GM04503 (cell line): ENCODE measurements at places on chromosomes 12 and 14.

DNA sequence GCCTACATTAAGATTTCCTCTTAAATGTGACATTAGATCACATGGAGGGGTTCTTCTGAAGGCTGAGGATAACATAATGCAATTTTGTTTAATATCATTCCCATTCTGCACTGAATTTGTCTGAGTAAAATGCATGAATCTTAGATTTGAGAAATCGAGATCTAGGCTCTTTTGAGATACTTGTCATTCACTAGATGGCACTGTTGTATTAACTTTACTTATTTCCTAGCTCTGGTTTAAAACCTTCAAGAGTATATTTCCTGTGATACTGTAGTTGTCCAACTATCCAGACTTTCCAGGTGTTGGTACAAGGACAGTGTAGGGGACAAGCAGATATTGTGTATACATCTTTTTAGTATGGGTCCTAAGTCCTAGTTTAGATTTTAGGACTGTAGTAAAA, 91.7 kb upstream of the SEL1L start:
- no peak for DNase-seq

DNA sequence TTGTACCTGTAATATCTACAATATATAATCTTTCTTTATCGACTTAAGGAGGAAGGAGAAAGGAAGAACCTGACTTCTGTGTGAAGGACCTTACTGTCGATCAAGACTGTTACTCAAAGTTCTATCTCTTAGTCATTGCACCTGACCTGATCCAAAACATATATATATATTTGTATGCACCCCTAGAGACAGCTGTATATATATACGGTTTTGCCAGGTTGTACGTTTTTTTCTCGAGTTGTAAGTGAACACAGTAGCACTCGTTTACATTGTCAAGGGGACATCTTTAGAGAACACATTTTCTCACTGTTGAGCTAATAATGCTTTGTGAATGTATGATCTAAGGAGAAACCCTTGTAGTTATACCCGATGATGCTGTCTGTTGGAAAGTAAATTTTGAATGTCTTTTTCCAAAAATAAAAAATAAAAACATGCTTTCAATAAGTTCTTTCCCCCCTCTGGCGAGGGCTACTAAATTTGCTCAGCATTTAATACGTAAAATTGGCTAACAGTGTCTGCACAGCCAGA, 536 bp upstream of the SLC35E3 start:
- DNase-seq = no peak

DNA sequence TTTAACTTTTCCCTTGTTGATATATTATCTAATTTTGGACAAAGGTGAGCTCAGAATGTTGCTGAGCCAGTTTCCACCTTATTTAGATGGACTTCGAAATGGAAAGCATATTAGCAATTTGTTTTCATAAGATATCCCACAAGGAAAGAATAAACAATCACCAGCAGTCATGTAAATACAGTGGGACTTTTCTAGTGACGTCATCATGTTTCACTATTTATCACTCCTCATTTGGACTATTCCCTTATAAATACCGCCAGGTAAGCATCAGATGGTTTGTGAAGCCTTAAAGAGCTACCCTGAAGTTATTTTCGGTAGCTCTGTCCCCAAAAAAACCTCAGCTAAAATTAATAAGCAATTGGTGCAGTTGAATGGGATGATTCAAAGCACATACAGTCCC, 110.7 kb downstream of the PTPRR start:
- DNase-seq = no peak

DNA sequence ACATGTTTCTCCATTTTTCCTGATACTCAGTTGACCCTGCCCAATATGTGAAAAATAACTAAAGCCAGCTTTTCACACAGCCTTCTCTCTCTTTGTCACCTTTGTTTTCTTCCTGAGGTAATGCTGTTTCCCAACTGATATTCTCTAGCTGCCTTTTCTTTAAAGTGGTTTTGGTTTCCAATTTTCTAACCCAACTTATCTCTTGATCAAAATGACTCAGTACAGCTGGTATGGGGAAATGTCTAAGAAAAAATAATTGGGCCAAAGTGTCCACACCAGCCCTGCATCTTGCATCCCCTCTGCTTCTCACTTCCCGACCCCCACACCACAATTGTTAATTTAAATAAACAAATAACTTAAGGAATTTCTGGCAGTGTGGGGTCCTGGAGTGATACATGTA, 193.8 kb downstream of the SYT1 start:
- DNase-seq = no peak

DNA sequence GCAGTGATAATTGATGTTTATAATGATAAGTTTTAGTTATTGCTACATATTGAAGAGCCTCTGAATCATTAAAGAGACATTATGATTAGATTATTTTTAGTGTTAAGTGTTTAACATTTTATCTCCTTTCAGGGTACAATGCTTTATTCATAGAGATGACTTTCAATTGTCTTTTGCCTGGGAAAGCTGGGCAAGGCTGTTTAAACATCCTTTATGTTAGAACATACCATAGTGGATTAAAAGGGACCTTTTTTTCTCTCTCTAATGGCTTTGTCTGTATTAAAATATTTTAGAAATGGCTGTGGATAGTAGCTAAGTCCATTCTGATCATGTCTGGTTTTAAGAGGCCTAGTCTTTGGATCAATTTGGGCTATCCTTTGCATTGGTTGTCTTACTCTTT, 427.5 kb upstream of the MIS18BP1 start:
- DNase-seq = no peak

- DNase-seq = no peak
Observed at GRCh38 chr12:110906985-110907384, 13.4 kb downstream of the MYL2 start.

DNA sequence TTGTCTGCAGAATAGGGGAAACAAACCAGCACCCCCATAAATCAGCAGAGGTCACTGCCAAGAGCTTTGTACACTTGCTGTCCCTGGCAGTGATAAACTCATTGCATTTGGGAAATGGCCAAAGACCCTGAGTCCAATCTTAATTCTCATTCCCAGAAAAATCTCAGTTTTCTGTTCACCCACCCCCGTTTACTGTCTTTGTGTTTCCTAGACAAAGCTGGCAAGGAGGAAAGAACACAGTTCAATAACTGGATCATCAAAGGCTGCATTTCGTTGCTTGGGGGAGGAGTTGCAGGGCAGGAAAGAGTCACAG, 365.1 kb downstream of the DPF3 start:
- DNase-seq = no peak

- DNase-seq = no peak
Observed at GRCh38 chr12:111312708-111313107, 56.2 kb downstream of the PHETA1 start.

GRCh38 chr12:124833693-124834122, 30.0 kb downstream of the SCARB1 start:
- no peak for DNase-seq

DNA sequence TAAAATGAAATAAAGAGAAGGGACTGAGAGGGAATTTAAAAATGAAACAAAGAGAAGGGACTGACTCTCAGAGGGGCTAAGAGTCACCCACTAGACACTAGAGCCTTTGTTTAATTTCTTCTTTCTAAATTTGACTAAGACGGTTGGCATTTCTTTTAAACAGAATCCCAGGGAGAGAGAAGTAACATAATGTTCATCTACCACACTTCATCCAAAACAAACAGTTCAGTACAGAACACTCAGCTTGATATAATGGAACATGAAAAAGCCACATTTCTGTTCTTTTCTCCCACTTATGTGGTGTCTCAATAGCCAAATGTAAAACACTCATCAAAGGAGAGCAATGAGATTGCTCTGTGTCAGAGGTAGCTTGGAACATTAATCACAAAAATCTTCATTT, 10.1 kb upstream of the NT5DC3 start:
- DNase-seq = no peak

DNA sequence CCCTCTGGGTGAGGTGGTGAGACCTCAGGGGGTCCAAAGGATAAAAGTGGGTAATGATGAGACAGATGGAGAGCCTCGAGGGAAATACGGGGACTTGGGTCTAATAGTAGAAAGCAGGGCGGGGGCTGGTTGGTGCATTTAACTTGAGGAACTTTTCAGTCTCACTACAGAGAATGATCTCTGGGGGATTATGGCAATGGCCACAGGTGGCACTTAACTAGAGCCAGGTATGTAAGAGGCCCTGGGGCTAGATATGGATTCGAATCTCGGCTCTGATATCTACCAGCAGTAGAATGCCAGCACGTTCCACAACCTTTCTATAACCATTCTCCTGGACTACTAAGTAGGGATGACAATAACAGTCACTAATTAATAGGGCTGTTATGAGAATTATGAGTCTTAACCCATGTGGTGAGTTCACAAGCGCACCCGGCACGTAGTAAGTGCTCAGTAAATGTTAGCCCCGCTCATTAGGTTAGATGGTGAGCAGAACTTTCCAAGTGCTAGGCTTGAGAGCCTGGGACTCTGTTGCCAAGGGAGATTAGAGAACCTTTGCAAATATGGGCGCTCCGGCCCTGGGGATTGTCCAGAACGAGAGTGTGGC, 888 bp upstream of the PLXNC1 start:
- no peak for DNase-seq

DNA sequence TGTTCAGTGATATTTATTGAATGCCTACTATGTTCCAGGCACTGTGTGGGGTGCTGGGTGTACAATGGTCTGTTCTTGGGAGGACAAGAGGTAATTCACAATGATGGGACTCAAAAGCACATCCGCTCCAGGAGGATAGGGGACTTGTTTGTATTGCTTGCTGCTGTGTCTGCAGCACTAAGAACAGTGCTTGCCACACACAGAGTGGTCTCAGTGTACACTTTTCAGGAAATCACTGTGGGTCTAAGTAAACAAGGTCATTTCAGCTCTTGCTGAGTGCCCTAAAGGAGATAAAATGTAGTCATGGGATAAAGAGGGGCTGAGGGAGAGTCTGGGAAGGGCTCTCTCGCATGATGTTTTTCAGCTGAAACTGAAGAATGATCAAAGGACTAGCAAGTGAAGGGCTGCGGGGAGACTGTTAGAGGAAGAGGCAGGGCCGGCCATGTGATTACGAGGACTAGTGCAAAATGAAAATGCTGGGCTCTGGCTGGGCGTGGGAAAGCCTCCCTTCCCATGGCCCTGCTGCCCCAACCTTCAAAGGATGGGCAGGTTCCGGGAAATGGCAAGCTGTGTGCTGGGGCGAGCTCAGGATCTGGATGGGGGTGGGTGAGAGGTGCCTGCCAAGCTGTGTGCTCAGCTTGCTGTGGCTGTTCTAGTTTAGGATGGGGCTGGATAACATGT, 39.1 kb downstream of the ADCK1 start:
- no peak for DNase-seq

DNA sequence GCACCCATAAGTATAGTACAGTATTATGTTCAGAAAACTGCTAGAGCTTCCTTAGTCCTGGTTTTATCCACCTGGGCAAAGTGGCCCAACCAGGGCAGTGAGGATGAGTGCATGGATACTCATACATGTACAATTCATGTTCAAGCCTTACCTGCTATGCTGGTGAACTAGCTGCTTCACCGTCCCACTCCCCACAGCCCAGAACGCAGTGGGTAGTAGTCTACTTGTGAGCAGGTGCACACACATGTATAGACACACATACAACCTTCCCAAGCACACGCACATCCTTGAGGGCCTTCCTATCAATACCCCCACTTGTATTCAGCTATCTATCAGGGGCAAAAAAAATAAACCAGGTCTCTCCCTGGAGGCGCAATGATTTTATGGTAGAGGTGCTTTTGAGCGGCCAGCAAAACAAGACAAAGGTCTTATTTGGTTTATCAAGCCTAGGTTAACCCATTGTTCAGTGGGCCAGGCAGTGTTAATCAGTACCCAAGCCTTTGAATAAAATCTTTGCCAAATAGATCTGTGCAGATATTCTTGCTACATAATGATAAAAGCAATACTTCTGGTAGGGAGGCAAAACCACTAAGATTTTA, 69.8 kb downstream of the ZFP36L1 start:
- DNase-seq = no peak

DNA sequence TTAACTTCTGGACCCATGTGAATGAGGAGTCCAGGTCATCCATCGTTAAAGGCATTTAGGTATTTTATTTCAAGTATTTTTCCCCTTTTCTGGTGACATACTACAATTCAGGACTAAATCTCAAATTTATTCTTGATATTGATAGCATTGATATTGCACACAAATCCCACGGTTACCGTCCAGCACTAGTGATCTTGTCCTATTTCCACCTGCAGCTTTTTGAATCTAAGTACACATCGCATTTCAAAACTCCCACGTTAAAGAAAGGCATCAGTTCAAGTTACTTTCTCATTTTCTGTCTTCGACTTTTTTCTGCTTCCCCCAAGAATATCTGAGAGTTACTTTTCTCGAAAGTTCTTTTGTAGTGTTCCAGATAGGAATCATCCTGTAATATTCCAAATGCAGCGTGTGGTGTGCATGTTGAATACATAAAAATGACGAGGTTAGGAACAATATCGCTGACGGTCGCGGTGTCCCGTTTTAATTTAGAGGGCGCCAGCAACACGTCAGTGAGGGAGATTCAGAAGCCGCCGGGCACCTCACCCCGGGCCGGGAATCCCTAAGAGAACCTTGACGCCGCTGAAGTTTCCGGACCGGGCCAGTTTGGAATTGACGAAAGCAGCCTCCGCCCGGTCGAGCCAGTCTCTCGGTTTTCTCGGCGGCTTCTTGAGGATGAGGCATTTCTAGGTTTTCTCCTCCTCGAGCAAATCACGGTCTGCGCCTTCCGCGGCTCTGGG, 569 bp upstream of the RGS6 start:
- DNase-seq = no peak

- peak; percentile 54 for DNase-seq
Observed at GRCh38 chr14:102949062-102949800, 26.8 kb downstream of the AMN start.

GRCh38 chr14:51044961-51045360, 49.9 kb downstream of the TRIM9 start:
- DNase-seq = no peak
